Activated naive CD4-positive, alpha-beta T cell treated with anti-CD3 and anti-CD28 coated beads for 36 hours (primary cell): ENCODE measurements at places on chromosomes 7 and 10.

- no peak for DNase-seq
Observed at GRCh38 chr10:22683140-22683389, 31.3 kb downstream of the PIP4K2A start.

- no peak for DNase-seq
Observed at GRCh38 chr7:39332142-39332541, 234.1 kb upstream of the YAE1 start.

GRCh38 chr7:133857376-133858119 is 269.6 kb upstream of the LRGUK start:
- DNase-seq, result no peak

- DNase-seq, result no peak
Observed at GRCh38 chr7:84188786-84189405, 5.7 kb downstream of the SEMA3A start.

- no peak for DNase-seq
Observed at GRCh38 chr7:1946773-1947450, 276.8 kb downstream of the ELFN1 start.

DNA sequence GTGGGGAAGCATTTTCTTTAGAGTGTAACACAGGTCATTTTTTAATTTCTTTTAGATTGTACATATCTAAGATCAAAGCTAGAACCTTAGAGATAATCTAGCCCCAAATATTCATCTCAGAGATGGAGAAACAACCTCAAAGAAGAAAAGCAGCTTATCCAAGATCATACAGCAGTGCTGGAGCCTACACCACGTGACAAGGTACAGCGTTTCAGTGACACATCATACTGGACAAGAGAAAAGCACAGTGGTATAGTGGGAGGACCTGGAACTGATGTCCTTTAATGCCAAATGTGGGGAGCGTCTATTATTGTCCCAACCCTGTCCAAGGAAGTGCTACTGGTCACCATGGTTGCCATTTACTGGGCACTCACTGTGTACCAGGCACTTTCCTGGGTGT is 445.8 kb downstream of the RPS24 start:
- DNase-seq, result no peak

DNA sequence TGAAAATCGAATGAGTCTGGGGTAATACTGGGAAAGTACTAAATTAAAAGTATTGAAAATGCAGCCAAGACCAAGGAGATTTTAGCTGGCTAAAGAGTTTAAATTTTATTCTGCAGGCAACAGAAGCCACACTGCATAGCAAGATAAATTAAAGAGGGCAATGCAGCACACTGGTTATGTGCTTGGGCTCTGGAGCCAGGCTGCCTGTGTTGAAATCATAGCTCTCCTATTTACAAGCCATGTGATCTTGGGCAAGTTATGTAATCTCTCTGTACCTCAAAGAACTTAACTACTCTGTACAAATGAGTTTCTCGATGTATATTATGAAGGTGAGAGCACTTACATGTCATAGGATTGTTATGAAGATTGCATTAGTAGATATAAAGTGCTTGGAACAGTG is 9.9 kb downstream of the SLC25A13 start:
- no peak for DNase-seq

GRCh38 chr10:5944389-5945189 is 32.8 kb downstream of the IL15RA start:
- no peak for DNase-seq

- no peak for DNase-seq
Observed at GRCh38 chr7:2929321-2930201, 85.5 kb upstream of the GNA12 start.
